A549 treated with AZD2906 at 1 μM for 4 hours (cell line): ENCODE measurements at places on chromosomes 5 and 9. TPM values are rescaled to one million over a fixed set of nuclear protein-coding genes. Genes with fewer than 3 reads are reported as not detected.

The NSA2 gene
- 113 to 149 TPM (median 119 TPM) in 5 replicates for total RNA-seq

The FAM200C gene
- total RNA-seq: 1.5 to 1.8 TPM (median 1.6 TPM) in 5 replicates

The PRDM9 gene
- 0.02 TPM in 1 of 5 replicates, not detected in the others for total RNA-seq

The PHYKPL gene
- 6.1 to 9.4 TPM (median 8.9 TPM) in 5 replicates for total RNA-seq

The TMC1 gene
- total RNA-seq: 0.02 to 0.10 TPM (median 0.07 TPM) in 4 of 5 replicates, not detected in the other

The ZNF658 gene
- 1.6 to 2.1 TPM (median 1.7 TPM) in 5 replicates for total RNA-seq

The QRFP gene
- not detected in 5 replicates for total RNA-seq

The TPPP gene
- total RNA-seq: 6.6 to 8.2 TPM (median 7.4 TPM) in 5 replicates

The TMEM174 gene
- not detected in 5 replicates for total RNA-seq

The ACOT12 gene
- total RNA-seq: 0.10 TPM in 1 of 5 replicates, not detected in the others

The EIF4E1B gene
- total RNA-seq: not detected in 5 replicates

The BHMT2 gene
- not detected in 5 replicates for total RNA-seq

The TRPM3 gene
- not detected in 5 replicates for total RNA-seq

The RETREG1 gene
- total RNA-seq: 2.8 to 3.5 TPM (median 3.2 TPM) in 5 replicates

The CTXN3 gene
- total RNA-seq: not detected in 5 replicates

The CLIC3 gene
- 3.2 to 7.2 TPM (median 5.6 TPM) in 5 replicates for total RNA-seq

The CYSRT1 gene
- 3.0 to 5.0 TPM (median 5.0 TPM) in 5 replicates for total RNA-seq

The OBP2B gene
- total RNA-seq: not detected in 5 replicates

The MLANA gene
- not detected in 5 replicates for total RNA-seq

The OR2V2 gene
- total RNA-seq: not detected in 5 replicates

The TRIP13 gene
- total RNA-seq: 62.7 to 68.3 TPM (median 65.8 TPM) in 5 replicates

The RBM22 gene
- 43.4 to 54.8 TPM (median 46.2 TPM) in 5 replicates for total RNA-seq

The PAPPA gene
- 23.2 to 30.4 TPM (median 29.1 TPM) in 5 replicates for total RNA-seq

The TMOD1 gene
- total RNA-seq: 1.3 to 2.0 TPM (median 1.6 TPM) in 5 replicates

The DDX4 gene
- total RNA-seq: 0.02 to 0.09 TPM (median 0.08 TPM) in 3 of 5 replicates, not detected in the others

The IL12B gene
- 0.03 to 0.11 TPM (median 0.07 TPM) in 5 replicates for total RNA-seq

The CD72 gene
- total RNA-seq: 0.15 to 0.22 TPM (median 0.17 TPM) in 4 of 5 replicates, not detected in the other

The SLC6A3 gene
- 1.00 to 2.2 TPM (median 1.3 TPM) in 5 replicates for total RNA-seq

The LCN6 gene
- not detected in 5 replicates for total RNA-seq

The GZMA gene
- not detected in 5 replicates for total RNA-seq

The FOXD4L6 gene
- total RNA-seq: 0.06 to 0.09 TPM in 2 of 5 replicates, not detected in the others

The FRMPD1 gene
- total RNA-seq: 0.02 to 0.07 TPM (median 0.06 TPM) in 5 replicates

The WDR31 gene
- total RNA-seq: 0.96 to 1.4 TPM (median 1.1 TPM) in 5 replicates

The KLF4 gene
- total RNA-seq: 31.7 to 39.9 TPM (median 36.2 TPM) in 5 replicates

The RUSC2 gene
- total RNA-seq: 26.6 to 32.2 TPM (median 31.5 TPM) in 5 replicates

The CA9 gene
- total RNA-seq: 6.0 to 10.6 TPM (median 8.0 TPM) in 5 replicates

The MARVELD2 gene
- total RNA-seq: 2.0 to 3.7 TPM (median 2.5 TPM) in 5 replicates

The PCDHB7 gene
- total RNA-seq: 0.01 to 0.03 TPM (median 0.02 TPM) in 3 of 5 replicates, not detected in the others

The CDHR2 gene
- total RNA-seq: 0.06 to 0.29 TPM (median 0.15 TPM) in 5 replicates

The INSL6 gene
- not detected in 5 replicates for total RNA-seq

The ANGPTL2 gene
- total RNA-seq: 0.01 TPM in 1 of 5 replicates, not detected in the others

The SVEP1 gene
- total RNA-seq: 1.5 to 1.8 TPM (median 1.7 TPM) in 5 replicates

The MCIDAS gene
- 1.2 to 2.0 TPM (median 1.6 TPM) in 5 replicates for total RNA-seq

The DBH gene
- total RNA-seq: not detected in 5 replicates

The ALDH7A1 gene
- total RNA-seq: 70.8 to 75.2 TPM (median 72.2 TPM) in 5 replicates

The LRSAM1 gene
- 8.0 to 9.9 TPM (median 9.6 TPM) in 5 replicates for total RNA-seq

The UNC13B gene
- total RNA-seq: 9.7 to 12.2 TPM (median 10.8 TPM) in 5 replicates

The FGF1 gene
- 0.24 to 0.61 TPM (median 0.39 TPM) in 5 replicates for total RNA-seq

The FIBCD1 gene
- total RNA-seq: 14.3 to 27.2 TPM (median 25.1 TPM) in 5 replicates

The DAPK1 gene
- total RNA-seq: 17.9 to 26.7 TPM (median 24.9 TPM) in 5 replicates

The GNA14 gene
- 0.03 to 0.05 TPM in 2 of 5 replicates, not detected in the others for total RNA-seq

The CAMK2A gene
- total RNA-seq: 0.56 to 0.80 TPM (median 0.69 TPM) in 5 replicates

The RELL2 gene
- total RNA-seq: 4.0 to 5.2 TPM (median 4.6 TPM) in 5 replicates
